Lung (tissue), 17 donors: ENCODE measurements at places on chromosomes 16 and 17. TPM values are rescaled to one million over a fixed set of nuclear protein-coding genes. Genes with fewer than 3 reads are reported as not detected.

Gene ABCC6
- polyA plus RNA-seq, result 10.0 TPM

DNA sequence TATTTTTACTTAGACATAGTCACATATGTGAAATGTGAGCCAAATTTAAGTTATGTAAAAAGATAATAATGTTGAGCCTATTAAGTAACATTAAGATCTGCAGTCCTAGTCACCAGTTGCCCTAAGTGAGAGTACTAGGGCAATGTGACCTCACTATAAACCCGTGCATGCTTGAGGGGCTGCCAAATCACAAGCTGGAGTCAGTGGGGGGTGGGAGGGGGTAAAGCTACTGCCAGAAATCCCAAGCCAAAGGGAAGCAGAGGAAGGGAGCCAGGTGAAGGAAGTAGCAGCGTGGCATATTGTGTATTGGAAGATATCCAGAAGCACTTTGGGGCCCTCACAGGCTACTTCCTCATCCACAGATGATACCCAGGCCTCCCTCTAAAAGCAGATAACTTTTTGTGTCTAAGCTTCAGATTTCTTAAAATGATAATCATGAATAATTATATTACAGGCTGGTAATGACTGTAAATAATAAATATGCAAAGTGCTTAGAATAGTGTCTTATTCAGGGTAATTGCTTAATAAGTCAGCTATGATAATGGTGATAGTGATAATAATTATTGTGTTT lies 134.1 kb downstream of the CA10 start:
- H3K4me3 ChIP-seq, result no peak overlapping the region
- peak; percentile 17 for DNase-seq
- H3K27me3 ChIP-seq, result no peaks in the 10 kb centered on the region

DNA sequence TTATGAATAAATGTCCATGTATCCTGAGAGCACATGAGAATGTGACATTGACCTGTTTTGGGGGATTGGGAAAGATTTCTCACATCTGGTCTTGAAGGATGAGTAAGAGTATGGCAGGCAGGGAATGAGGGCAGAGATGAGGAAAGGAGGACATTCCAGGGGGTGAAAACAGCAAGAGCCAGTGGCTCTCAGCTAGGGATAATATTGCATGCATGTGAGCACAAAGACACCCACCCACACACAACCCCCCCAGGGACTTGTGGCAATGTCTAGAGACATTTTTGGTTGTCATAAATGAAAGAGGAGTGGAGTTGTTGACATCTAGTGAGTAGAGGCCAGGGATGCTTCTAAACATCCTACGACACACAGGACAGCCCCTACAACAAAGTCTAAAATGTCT lies 6.0 kb downstream of the MYO1D start:
- DNase-seq, result no peak
- peaks cover 1% of the 10 kb centered on the region for H3K4me1 ChIP-seq
- H3K27ac ChIP-seq, result no peak overlapping the region
- no peak overlapping the region for H3K4me3 ChIP-seq

GRCh38 chr16:11356573-11357331 lies 11.5 kb downstream of the RMI2 start:
- no peaks in the 10 kb centered on the region for H3K27me3 ChIP-seq
- no peaks in the 10 kb centered on the region for H3K36me3 ChIP-seq
- no peak overlapping the region for H3K4me3 ChIP-seq

DNA sequence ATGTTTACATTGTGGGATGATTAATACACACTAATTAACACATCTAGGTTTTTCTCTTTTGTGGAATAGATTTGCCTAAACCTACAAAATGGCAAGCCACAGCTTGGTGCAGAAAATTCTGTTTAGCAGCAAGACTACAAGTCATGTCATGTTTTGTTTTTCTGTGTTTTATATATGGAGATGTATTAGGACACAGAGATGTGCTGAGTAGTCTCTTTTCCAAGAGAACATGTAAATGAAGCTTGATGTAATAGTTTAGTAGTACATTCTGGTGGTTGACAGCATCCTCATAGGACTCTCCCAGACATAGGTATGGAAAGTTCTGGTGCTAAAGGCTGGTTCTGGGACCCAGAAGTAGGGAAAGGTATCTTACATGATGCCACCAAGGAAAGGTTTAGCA lies 1345.4 kb downstream of the CDH11 start:
- no peaks in the 10 kb centered on the region for H3K27me3 ChIP-seq
- no peaks in the 10 kb centered on the region for H3K4me1 ChIP-seq
- no peak overlapping the region for H3K4me3 ChIP-seq
- H3K27ac ChIP-seq, result no peak overlapping the region

Gene SGCA
- 9.7 TPM for polyA plus RNA-seq
